ENCODE measurements at places on chromosomes 3 and 15.

DNA sequence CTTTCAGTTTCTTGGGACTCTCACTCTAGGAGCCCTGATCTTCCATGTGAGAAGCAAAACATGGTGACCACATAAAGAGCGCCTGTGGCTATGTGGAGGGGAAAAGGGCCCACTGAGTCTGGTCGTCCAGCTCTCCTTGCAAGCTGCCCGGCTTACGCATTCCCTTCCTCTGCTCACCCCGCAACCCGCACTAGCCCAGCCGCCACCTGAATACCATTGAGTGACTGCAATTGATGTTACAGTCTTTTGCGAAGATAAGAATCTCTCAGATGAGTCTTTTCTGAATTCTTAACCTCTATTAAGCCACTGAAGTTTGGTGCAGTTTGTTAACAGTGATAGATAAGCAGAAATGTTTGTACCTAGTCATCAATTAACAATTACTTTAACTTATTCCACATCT is 589.0 kb upstream of the DPPA4 start:
- no peak for DNase-seq

GRCh38 chr15:45023659-45024225 is 747 bp downstream of the SORD start:
- no peak for DNase-seq

- DNase-seq, result no peak
Measured at GRCh38 chr3:11128682-11129632, 25.3 kb upstream of the HRH1 start.

DNA sequence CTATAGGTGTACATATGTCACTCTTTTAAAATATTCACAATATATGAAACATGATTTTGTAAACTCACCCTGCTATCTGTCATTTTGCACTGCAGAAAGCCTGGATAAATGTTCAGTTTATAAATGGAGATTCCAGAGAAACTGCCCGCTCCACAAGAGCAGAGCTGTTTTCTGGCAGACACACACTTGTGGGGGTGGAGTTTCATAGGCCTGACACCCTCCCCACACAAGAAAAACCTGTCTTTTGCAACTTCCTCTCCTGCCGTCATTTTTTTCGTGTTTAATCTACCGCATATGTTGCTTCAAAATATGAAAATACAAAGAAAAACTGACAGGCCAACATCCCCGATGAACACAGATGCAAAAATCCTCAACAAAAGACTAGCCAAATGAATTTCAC is 479.0 kb downstream of the GABRG3 start:
- DNase-seq, result no peak

DNA sequence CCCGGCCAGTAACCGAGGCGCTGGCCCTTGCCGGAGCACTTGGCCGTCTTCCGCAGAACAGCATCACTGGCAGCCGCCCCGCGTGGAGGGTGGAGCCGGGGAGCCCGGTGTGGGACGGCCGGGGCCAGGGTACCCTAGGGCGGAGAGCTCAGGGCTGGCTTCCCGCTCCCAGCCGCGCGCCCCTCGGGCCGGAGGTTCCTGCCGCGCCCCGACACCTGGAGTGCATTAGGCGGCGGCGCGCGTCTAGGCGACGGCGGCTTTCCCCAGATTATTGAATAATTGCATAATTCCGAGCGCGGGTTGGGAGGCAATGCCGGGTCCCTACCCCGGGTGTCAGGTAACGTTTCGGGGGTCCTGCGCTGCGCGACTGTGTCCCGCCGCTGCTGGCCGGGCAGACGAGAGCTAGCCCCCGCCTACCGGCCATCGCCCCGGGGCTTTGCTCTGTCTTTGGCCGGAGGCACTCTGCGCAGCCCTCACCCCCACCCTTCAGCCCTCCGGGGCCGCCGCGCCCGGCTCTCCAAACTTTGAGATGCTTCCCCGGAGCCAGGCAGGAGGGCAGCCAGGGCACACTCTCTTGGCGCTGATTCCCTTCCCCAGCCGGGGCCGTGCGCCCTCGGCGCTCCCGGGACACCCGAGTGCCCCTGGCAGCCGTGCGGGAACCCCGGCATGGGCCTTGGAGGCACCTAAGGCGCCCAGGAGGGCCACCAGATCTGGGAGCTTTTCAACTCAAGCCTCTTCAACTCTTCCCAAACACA is 749 bp downstream of the ITGA11 start:
- no peak for DNase-seq

- DNase-seq, result no peak
Measured at GRCh38 chr3:98232489-98232888, 31.6 kb upstream of the OR5H6 start.

DNA sequence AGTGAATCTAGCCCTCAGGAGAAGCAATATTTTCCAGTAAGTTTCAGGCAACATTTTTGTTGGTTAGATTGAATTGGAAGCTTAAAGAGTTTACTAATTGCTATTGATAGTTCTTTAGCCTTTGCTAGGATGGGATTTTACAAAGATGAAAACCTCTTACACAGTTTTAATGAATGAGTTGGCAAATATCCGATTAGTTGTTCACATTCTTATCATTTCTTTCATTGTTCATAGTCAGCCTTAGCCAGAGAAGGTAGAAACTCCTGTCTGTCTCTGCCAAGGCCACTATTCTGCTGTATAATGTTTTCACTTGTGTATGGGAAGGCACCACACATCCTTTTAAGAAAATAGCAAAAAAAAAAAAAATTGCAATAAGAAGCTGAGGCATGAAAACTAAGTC is 222.0 kb upstream of the MANF start:
- no peak for DNase-seq

DNA sequence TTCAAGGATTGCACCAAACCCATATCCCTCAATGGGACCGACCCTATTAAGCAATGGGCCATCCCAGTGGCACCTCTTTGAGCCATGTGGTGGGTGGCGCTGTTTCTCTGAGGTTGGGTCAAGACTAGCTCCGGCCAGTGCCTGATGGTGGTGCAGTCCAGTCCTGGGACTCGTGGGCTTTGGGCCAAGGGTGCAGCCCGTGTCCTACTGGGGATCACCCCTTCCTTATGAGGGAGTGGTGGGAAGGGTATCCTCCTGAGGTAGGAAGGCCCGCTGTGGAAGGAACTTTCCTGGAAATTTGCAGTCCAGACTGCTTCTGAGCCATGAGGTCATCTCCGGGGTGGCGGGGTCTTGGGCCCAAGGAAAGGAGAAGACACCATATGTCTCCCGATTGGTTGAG is 231.6 kb downstream of the SNRPN start:
- no peak for DNase-seq

DNA sequence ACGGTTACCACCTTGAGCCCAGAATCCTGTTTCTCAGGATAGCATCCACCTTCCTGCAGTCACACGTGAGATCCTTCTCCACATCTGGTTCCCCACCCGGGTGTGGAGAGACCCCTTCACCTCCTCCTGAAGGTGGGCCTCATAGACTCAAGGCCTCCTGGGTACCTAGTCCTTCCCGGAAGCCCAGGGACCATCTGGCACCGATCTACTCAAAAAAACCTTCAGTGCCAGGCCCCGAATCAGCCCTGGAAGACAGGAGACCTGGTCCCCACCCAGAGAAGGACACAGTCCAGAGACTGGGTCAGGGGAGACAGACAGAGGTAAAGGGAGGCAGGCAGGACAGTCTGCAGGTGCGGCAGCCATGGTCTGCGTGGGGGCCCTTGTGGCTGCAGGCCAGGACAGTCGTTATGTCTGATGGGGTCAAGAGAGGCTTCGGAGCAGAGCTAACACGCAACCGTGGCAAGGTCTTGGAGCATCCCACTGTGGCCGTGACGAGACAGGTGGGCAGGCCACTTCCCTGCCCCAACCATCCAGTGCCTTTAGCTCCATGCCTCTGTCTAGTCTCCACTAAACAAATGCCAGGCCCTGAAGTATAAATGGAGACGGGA is 112.2 kb upstream of the ABHD17C start:
- DNase-seq, result no peak

DNA sequence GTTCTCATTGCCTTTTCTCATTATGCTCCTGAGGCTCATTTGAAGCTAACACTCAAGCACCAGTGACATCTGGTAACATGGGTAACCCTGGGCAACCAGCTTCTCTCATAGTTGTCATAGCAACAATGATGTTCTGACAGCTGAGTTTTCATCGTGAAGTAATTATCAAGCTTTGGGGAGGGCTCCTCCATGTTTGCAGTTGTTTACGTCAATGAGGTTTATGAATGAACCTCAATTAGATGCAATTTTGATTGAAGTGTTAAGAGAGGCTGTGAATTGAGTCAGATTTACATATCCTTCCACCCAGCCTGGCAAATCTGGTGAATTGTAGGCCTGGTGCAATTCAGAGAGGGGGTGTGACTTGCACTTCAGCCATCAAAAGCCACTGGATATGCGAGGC is 119.3 kb upstream of the CHD2 start:
- no peak for DNase-seq
